T-helper 9 cell (primary cell): ENCODE measurements at places on chromosomes 12 and 14.

DNA sequence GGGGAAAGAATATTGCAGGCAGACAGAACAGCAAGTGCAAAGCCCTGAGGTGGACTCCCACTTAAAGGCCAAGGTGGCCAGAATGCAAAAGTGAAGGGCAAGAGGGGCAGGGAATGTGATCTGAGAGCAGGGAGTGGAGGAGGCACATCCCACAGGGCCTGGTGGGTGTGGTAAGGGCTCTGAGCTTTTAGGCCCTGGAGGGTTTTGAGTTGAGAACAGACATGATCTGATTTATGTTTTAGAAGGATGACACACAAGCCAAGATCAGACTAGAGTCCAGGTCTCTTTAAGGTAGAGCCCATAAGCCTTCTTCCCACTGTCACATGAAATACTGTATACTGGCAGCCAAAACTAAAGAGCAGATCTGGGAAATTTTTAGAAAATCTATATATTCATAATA, 162.5 kb downstream of the SLC38A4 start:
- DNase-seq, result no peak

GRCh38 chr12:11677093-11677492, 27.6 kb downstream of the ETV6 start:
- no peak for DNase-seq

- DNase-seq, result peak; percentile 12
These were observed 50.3 kb downstream of the MAP1LC3B2 start for GRCh38 chr12:116609319-116610114.

- DNase-seq, result no peak
These were observed 15.8 kb upstream of the CPNE8 start for GRCh38 chr12:38921025-38921677.

GRCh38 chr12:123076604-123077297, 74.1 kb downstream of the PITPNM2 start:
- DNase-seq, result no peak

- DNase-seq, result no peak
These were observed 11.6 kb downstream of the RFX4 start for GRCh38 chr12:106594447-106594846.
